ENCODE measurements at places on chromosomes 5 and 9.

GRCh38 chr9:135641745-135642144 lies 2.4 kb upstream of the GLT6D1 start:
- no peak for DNase-seq

- no peak for DNase-seq
Observed at GRCh38 chr5:146336197-146336596, 2.4 kb upstream of the POU4F3 start.

- DNase-seq: peak; percentile 14
Observed at GRCh38 chr5:98593418-98593817, 180.0 kb upstream of the RGMB start.

GRCh38 chr5:1134478-1134877 lies 22.6 kb upstream of the SLC12A7 start:
- DNase-seq: no peak

- DNase-seq: no peak
Observed at GRCh38 chr9:124733964-124734740, 37.0 kb downstream of the NR6A1 start.

- DNase-seq: no peak
Observed at GRCh38 chr9:91905991-91906469, 44.0 kb downstream of the ROR2 start.

GRCh38 chr9:103287361-103287760 lies 292.2 kb downstream of the CYLC2 start:
- DNase-seq: no peak

GRCh38 chr9:4315582-4316215 lies 15.8 kb upstream of the GLIS3 start:
- DNase-seq: peak; percentile 82

All from endothelial cell (in vitro differentiated cells).